Activated CD8-positive, alpha-beta memory T cell treated with anti-CD3 and anti-CD28 coated beads for 24 hours (primary cell): ENCODE measurements at places on chromosomes 2 and 18.

DNA sequence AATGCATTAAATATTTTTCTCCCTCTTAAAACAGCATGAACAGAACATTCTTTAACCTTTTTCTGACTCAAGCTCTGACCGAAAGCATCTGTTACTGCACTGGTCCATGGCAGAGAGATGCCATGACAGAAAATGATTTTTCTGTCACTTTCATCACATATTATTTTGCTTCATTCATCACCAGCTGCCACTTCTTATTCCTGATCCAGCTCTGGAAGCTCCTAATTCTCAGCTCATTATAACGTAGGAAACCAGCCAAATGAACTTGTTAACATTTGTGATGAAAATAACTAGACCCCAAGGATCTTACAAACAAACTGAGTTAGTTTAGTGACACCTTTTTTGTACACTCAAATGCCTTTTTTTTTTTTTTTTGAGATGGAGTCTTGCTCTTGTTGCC is 7.6 kb upstream of the CFLAR start:
- no peak for DNase-seq

- no peak for DNase-seq
Observed at GRCh38 chr2:164913640-164914350, 41.5 kb downstream of the SLC38A11 start.

- DNase-seq, result no peak
Observed at GRCh38 chr2:150974864-150975263, 286.8 kb downstream of the RBM43 start.

GRCh38 chr2:179262077-179262660 is 2.5 kb downstream of the SESTD1 start:
- DNase-seq, result no peak

GRCh38 chr18:32067375-32068167 is 24.1 kb upstream of the RNF138 start:
- no peak for DNase-seq

DNA sequence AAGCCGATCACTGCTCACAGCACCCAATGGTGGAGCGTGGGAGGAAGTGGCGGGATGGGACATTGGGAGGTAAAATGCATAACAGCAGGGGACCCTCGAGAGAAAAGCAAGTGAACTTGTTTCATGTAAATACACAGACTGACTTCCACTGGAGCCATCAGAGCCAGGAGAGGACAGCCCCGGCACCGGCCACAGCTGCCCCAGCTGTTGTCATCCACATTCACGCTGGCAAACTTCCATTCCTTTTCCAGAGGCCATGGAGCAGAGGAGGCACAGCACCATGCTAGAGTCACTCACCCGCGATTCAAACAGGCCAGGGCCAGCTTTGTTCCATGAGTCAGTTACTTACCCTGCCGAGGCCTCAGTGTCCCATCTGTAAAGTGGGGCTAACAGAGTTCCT is 610.9 kb upstream of the SALL3 start:
- no peak for DNase-seq

- peak; percentile 54 for DNase-seq
Observed at GRCh38 chr2:119431976-119432850, 559 bp downstream of the TMEM37 start.

- DNase-seq, result no peak
Observed at GRCh38 chr2:391696-392095, 103.8 kb upstream of the ALKAL2 start.

GRCh38 chr2:70469961-70470360 is 83.7 kb downstream of the TGFA start:
- DNase-seq, result no peak

DNA sequence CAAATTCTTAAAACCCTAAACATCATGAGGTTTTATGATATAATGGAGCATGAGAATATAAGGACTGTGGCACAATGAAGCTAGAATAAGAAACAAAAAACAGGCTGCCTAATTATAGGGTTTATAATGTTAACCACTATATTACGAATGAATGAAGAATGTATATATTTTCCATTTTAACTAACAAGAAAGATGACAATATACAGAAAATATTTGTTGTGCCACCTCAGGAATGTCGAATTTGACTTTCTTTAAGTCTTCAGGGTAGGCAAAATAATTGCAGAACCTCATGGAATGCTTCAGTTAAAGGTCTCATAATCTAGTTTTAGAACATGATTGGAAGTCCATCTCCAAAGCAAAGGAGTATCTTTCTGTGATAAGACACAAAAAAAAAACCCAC is 282.9 kb upstream of the SLC8A1 start:
- DNase-seq, result no peak
